GM12891 (cell line): ENCODE measurements at places on chromosomes 3 and 15.

DNA sequence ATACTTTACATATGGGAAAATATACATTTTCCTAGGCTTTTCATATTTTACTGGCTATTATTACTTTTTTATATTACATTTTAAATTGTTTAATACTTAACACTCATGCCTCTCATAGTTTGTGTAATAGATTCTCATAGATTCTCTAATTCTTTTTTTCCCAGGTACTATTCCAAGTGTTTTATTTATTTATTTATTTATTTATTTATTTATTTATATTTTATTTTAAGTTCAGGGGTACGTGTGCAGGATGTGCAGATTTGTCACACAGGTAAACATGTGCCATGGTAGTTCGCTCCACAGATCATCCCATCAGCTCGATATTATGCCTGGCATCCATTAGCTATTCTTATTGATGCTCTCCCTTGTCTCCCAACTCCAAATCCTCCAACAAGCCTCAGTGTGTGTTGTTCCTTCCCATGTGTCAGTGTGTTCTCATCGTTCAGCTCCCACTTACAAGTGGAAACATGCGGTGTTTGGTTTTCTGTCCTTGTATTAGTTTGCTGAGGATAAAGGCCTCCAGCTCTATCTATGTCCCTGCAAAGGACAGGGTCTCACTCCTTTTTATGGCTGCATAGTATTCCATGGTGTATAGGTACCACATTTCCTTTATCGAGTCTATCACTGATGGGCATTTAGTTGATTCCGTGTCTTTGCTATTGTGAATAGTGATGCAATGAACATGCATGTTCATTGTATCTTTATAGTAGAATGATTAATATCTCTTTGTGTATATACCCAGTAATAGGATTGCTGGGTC is 205.4 kb upstream of the P2RY1 start:
- no peak for DNase-seq

DNA sequence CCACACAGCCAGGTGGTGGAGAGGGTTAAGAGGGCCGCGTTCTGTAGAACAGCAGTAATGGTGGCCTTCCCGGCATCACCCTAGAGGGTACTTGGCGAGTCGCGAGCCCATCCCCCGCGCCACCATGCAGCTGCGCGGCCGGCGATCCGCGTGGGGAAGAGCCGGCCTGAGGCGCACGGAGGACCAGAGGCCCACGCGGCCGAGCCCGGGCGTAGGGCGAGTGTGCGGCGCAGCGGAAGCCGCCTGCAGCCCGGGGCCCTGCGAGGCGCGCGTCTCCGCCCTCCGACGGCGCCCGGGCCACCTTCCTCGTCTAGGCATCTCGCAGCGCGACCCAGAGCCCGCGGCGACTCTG is 423 bp downstream of the TKT start:
- DNase-seq: no peak

DNA sequence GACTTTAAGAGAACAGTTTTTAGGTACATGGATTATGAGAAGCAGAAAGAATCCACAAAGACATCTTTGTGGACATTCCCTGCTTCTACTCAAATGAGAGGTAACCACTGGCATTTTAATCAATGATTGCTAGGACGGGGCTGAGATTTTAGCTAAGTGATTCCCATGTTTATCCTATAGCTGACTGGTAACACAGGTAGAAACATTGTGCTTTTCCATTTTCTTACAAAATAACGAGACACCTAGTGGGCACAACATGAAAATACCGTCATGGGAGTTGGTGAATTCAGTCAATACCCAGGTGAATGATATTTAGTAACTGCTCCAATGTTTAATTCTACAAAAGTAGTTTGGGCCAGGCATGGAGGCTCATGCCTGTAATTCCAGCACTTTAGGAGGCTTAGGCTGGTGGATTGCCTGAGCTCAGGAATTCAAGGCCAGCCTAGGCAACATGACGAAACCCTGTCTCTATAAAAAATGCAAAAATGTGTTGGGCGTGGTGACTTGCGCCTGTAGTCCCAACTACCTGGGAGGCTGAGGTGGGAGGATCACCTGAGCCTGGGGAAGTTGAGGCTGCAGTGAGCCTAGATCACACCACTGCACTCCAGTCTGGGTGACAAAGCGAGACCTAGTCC is 37.2 kb upstream of the DENND4A start:
- DNase-seq: no peak

- DNase-seq: peak; percentile 18
These were observed 10.1 kb downstream of the SCN10A start for GRCh38 chr3:38805765-38806386.

DNA sequence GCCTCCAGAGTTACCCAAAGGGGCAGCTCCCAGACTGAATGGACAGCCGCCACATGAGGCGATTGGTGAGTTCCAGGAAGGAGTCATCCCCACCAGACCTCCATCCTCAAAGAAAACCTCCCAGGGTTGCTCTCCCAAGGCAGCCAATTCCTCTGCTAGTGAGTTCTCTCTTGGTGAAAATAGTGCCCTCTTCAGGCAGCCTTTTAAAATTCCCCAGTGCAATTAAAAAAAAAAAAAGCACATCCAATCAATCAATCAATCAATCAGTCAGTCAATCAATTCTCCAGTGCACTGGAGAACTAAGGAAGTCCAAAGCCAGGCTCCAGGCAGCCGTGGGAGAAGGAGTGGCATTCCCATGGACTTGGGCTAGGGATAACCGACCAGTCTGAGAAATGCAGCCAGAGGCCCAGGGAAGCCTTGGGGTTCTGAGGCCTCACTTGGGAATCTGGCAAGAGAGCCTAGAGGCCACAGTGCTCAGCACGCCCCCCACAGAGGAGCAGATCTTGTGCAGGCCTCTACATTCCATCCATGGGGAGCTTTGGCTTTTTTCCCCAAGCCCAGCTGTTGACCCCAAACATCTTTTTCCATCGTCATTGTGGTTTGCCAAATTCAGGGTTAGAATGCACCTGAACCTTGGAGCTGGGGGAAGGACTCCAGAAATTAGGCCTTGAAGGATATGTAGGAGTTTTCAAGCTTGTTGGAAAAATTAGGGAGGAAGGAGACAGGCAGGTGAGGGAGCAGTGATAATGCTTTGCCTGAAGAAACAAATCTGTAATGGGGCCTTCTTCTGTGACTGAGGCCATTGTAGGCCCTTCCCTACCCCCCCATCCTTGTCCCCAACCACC is 4.8 kb downstream of the PAQR5 start:
- no peak for DNase-seq

- DNase-seq: no peak
These were observed 51.6 kb upstream of the SMAD6 start for GRCh38 chr15:66650433-66650832.

- no peak for DNase-seq
These were observed 115.5 kb downstream of the GMNC start for GRCh38 chr3:190746986-190747385.

DNA sequence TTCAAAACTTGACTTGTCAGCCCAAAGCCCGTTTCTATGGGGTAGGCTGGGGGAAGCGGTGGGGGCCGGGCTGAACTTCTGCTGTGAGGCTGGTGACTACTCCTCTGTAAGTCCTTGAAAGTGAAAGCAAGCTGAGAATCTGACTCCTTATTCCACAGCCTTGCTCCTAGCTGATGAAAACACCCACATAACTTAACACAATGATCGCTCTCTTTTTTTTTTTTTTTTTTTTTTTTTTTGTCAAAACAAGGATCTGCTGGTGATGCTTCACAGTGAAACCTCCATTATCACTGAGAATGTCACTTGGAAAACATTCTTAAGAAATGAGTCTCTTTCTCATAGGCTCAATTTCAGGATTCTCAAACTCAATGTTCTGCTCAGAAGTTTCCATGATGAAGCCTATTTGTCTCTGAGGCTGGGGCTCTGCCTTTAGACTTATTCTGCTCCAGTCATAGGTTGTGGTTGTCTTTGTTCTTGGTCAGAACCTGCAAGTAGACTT is 31.4 kb upstream of the TKT start:
- DNase-seq: no peak

DNA sequence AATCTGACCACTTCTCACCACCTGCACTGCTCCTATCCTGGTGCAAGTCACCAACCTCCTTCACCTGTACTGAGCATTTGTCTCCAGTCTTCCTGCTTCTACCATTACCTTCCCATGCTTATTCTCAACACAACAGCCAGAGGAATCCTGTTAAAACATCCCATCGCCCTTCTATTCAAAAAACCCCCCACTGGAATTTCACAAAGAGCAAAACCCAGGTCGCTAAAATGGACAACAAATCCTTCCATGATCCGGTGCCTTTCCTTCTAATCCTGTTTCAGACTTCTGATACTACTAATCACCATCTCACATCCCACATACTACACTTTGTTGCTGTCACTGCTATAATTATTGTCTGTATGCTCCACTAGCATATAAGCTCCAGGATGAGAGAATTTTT is 85.2 kb downstream of the ERC2 start:
- no peak for DNase-seq

GRCh38 chr3:128383316-128384235 is 83.1 kb downstream of the DNAJB8 start:
- no peak for DNase-seq
